ENCODE measurements at places on chromosomes 7 and 10.

DNA sequence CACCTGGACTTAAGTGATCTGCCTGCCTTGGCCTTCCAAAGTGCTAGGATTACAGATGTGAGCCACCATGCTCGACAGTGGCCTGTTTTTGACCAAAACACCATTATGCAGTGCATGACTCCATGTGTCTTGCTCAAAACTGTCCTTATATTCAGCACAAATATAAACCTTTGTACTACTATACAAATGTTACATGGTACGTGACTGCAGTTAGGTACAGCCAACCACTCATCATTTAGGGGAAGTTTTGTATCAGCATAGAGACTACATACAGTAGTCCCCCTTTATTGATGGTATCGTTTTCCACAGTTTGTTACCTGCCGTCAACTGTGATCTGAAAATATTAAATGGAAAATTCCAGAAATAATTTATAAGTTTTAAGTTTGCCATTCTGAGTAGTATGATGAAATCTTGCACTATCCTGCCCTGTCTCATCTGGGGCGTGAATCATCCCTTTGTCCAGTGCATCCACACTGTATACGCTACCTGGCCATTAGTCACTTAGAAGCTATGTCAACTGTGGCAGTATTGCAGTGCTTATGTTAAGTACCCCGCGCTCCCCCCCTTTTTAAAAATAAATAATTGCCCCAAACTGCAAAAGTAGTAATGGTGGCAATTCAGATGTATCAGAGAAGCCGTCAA is 23.3 kb upstream of the ZNF282 start:
- DNase-seq, result no peak

- DNase-seq, result no peak
These were observed 12.6 kb upstream of the C10orf95 start for GRCh38 chr10:102463983-102464382.

DNA sequence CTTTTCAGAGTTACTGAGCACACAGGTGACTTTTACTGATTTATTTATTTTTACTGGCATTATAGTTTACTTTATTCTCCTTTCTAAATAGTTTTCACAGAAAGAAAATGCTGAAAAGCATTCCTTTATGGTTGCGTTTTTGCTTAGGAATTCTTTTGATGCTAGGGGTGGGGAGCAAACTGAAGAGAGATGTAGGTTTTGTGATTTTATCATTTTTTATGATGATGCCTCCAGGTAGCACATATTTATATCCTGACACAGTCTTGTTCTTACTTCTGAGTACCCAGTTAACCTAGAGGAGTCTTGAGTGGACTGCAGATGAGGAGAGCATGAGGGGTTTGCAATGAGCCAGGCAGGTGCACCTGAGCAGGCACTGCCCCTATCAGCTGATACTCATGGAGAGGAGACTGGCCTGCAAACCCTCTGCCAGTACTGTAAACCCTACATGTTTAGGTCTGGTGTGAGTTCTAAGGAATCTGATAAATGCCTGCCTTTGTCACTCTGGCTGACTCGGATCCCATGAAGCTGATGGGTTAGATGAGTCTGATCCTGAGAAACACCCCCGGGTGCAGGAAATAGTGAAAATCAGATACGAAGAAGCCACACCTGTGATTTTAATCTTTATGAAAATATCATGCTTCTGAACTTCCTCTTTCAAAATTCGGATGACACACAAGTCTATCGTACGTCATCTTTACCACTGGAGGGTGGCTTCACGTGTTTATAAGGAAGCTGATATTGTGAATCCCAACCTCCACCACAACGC is 302.9 kb downstream of the WDR37 start:
- no peak for DNase-seq

- DNase-seq, result no peak
These were observed 58.2 kb downstream of the GRM8 start for GRCh38 chr7:127194571-127194970.

DNA sequence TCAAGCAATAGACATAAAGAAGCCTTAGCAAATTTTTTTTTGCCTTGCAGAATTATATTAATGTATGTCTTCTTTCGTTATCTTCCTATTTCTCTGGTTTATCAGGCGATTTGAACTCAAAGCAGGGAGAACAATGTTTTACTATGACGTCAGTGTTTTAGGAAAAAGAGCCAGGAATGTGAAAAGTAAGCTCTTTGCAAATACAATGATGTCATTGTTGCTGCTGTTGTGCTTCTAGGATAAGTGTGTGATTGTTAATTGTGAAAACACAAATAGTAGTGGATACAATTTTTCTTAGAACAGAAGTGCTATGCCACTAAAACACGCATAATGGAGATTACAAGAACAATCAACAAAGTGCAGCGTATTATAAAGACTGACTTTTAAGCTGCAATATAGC is 9.5 kb upstream of the AUTS2 start:
- DNase-seq, result no peak

GRCh38 chr7:151889406-151890354 is 12.8 kb upstream of the PRKAG2 start:
- DNase-seq, result no peak

DNA sequence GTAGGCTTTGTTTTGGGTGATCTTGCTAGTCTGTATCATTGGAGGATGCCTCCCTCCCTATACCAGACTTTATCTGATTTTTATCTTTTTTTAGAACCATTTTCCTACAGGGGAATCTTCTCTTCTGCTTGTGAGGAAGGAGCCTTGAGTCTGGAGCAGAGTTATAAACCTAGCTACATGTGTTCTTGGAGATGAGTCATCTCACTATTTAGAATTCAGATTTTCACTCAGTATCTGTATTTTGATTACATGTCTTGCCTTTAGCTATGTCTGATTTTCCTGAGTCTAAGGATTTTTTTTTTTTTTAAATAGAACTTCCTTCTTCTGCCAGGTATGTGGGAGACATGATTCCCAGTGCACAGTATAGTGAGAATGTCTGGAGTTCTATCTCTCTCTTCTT is 211.6 kb upstream of the MBL2 start:
- no peak for DNase-seq

DNA sequence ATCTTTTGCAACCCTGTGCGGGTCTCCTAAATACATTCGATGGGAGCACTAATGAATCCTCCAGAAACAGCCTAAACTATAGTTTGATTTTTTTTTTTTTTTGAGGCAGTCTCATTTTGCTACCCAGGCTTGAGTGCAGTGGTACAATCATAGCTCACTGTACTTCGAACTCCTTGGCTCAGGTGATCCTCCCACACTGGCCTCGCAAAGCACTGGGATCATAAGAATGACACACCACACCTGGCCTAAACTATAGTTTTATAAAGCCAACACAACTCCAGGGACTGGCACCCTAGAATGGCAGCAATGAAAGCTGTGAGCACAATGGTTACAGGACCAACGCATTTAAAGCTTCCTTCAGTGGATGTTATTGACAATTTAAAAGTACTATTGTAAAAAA is 14.5 kb upstream of the JMJD1C start:
- no peak for DNase-seq

DNA sequence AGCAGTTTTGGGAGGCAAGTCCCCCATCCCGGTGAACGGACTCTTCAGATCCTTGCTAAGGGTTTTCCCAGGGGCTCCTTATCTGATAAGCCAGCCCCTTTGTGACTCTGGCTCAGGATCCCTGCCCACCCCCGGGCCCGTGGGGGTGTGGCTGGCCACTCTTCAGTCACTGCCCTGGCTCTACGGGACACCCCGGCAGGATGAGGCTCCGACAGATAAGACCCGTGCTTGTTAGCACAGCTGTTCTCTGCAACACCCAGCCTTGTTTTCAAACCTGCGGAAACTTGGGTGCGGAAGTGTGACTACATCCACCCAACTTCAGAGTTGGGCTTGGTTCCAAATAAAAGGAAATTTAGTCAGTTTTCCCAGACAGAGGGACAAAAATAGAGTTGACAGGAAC is 66.7 kb upstream of the PODXL start:
- DNase-seq, result no peak

DNA sequence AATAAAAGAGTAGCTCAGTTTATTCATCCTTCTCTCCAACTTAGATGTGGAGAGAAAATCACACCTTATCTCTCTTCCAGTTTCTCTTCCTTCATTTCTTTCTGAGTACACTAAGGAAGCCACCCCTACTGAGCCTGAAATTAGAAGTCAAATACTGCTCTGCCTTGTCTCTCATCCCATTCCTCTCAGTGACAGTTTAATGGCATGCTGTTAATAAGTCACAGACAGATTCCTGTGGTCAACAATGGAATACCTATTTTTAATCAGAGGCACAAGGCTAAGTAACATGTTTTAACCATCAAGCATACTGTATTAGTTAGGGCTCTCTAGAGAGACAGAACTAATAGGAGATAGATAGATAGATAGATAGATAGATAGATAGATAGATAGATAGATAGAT is 253.2 kb downstream of the HTR7 start:
- DNase-seq, result no peak

DNA sequence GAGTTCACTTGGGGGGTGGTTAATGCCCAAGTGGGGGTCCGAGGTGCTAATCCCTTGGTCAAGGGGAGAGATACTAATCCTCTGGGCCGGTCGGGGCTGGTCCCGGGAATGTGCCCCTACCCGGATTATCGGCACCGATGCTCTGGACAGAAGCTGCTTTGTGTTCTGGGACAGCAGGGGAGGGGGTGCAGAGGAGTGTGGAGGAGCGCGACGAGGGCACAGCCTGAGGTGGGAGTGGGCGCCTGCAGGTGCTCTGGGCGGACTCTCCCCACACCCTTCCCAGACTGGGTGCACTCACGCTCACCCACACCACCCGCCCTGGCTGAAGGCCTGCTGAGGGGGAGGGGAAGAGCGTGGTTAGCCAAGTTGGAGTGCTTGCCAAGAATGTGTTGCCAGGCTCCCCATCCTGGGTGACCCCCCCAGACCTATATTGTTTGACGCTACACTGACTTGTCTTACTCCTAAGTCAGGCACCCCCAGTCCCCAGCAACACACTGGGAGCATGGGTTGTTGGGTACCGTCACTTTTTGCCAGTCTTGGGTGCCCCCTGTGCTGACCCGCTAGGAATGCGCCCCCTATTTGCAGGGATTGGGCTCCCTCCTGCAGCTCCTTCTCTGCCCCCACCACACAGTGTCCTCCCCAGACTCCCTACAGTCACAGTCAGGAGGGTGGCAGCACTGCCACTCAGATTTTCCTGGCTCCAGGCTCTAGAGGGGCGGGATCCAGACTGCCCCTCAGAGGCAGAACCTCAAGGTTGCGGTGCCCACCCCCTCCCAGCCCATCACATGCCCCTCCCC is 1.2 kb downstream of the SLC4A2 start:
- peak; percentile 39 for DNase-seq

DNA sequence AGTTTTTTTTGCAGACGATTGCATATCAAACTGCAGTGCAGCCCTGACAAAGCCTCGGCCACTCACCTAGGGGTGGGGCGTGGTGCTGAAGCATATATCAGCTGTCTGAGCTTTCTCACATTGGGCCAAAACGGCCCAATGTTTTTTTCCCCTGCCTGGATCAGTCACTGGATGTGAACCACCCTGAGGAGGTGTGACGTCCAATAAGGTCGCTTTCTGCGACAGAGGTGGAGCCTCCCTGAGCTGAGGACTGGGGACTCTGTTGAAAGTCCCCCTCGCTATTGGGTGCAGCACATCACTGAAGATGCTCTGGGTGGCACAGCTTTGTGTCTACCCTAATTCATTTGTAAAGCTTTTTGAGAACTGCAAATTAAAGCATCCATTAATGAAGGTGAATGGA is 60.9 kb downstream of the SEM1 start:
- DNase-seq, result no peak

All from stimulated activated naive CD8-positive, alpha-beta T cell treated with anti-CD3 and anti-CD28 coated beads, Interleukin-15, Interleukin-2, amounts not matched to agents 100 U/mL and 50 U/mL, for 24 hours (primary cell).